Ovary (tissue), 10 donors: ENCODE measurements at places on chromosomes 1 and 21.

- DNase-seq, result no peak
Observed at GRCh38 chr1:167957710-167958109, 20.8 kb upstream of the MPC2 start.

- no peak for DNase-seq
Observed at GRCh38 chr1:12414444-12415018, 184.7 kb downstream of the VPS13D start.

DNA sequence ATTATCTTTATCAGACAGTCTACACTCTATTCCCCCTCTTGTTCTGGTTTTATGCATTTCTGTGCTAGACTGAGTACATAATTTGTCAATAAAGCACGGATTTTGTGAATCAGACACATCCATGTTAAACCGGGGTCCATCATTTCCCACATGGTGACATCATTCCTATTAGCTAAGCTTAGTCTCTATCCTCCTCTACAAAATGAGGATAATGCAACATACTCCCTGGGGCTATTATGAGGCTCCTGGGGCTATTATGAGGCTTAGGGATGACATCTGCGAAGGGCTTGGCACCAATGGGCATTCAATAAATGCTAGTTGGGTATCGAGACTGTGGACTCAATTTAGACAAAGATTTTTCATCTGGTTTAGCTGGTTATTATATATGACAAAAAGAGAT, 25.1 kb upstream of the APP start:
- no peak for DNase-seq

DNA sequence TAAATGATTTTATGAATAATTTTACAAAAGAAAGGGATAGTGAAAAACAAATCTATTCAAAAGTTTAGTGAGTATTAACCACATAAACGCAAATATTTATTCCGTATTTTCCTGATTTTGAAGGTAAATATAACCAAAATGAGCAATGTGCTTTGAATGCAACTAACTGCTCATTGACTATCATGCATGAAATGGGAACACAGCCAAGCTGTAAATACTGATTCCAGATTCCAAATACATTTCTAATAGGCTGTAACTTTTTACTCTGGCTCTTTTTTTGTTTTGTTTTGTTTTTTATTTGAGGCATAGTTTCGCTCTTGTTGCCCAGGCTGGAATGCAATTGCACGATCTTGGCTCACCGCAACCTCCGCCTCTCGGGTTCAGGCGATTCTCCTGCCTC, 41.8 kb downstream of the SELENOF start:
- DNase-seq, result no peak

DNA sequence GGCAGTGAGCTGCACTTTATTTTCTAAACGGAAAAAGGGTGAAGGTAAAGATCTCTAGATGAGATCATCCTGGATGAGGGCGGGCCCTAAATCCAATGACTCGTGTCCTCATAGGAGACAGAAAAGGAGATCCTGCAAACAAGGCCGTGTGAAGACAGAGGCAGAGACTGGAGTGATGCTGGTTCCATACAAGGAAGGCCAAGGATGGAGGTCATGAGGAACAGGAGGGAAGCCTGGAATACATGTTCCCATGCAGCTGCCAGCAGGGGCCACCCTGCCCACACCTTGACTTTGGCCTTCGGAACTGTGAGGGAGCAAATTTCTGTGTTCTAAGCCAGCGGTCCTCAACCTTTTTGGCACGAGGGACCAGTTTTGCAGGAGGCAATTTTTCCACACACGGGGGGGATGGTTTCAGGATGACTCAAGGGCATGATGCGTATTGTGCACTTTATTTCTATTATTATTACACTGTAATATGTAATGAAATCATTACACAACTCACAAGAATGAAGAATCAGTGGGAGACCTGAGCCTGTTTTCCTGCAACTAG, 94.3 kb downstream of the PSMG1 start:
- no peak for DNase-seq

GRCh38 chr1:16209847-16210407, 2.5 kb downstream of the ARHGEF19 start:
- no peak for DNase-seq

DNA sequence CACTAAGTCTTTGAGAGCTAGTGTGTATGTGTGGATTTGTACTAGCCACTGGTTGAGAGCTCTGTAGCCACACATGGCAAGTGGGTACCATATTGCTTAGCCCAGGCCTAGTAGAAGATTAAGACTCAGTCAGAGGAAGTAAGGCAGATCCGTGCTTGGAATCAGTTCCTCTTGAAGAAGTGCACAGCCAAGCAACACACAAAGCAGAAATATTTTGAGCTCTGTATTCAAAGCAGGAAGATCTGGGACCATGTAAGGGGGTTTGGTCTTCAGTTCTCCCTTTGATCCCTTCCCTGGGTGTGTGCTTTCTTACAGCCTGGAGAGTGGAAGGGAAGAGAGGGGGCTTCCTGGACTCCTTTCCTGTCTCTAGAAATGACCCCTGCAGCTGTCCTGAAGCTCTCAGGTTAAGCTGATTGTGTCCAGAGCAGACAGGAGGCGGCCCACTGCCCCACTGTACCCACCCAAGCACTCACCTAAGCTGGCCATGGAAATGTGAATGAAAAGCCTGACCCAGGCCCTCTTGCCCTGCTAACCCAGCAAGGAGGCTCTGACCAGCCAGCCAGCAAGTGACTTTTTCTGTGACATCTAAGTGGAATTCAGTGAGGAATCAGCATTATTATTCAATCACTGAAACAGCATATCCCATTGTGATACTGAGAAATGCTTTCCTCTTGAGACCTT, 3.6 kb downstream of the ETS2 start:
- no peak for DNase-seq

GRCh38 chr1:54353959-54354358, 52.2 kb downstream of the SSBP3 start:
- no peak for DNase-seq

- DNase-seq, result no peak
Observed at GRCh38 chr1:230026572-230026971, 40.5 kb upstream of the GALNT2 start.

- no peak for DNase-seq
Observed at GRCh38 chr1:207911856-207912760, 1.2 kb upstream of the CD34 start.

DNA sequence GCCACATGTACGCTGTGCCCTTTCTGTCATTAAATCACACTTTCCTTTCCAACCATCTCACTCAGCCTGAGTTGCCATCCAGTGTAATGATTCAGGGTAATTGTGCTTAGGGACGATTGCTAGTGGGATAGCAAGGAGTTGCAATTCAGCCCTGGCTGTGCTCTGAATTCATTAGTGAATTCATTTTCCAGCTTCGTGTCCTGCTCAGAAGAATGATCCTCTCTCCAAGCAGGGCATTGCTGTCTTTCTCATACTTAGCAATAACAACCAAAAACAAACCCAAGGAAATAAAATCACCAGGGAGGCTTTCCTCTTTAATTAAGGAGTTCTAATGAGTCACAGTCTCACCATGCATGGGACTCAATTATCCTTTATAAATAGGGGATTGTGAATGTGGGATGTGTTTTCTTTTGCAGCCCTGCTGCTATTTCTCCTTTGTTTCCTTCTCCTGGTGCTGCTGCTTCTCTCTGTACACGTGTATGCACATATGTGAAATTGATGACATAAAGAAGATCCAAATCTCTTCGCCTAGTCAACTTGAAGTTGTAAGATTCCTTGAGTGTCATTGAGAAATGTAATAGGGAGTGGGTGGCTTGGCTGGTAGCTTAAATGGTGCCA, 167.0 kb downstream of the TSEN15 start:
- no peak for DNase-seq

DNA sequence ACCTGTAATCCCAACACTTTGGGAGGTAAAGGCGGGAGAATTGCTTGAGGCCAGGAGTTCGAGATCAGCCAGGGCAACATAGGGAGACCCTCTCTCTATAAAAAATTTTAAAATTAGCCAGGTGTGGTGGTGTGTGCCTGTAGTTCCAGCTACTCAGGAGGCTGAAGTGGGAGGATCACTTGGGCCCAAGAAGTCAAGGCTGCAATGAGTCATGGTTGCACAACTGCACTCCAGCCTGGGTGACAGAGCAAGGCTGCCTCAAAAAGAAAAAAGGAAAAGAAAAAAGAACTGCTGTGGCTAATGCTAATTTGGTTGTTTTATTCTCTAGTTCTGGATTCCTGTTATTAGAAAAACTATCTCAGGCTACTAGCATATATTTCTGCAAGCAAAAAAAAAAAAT, 29.8 kb downstream of the DBT start:
- DNase-seq, result no peak

DNA sequence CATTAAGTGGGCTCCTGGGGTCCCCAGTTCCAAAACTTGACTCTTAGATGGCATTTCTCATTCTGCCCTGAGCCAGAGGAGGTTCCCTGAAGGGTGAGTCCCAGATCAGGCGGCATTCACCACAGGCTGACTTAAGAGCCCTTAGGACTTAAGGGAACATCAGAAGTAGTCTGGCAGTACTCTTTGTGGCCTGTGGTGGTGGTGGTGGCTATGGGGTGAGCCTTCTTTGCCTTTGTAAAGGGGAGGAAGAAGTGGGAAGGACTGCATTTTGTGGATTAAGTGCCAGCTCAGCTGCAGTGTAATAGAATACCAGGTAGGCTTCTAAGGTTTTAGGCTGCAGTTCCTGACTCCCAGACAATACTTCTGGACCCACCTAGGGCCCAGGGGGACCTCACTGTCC, 186.5 kb upstream of the KCTD3 start:
- DNase-seq, result no peak

GRCh38 chr21:35072960-35073359, 23.9 kb upstream of the RUNX1 start:
- peak; percentile 53 for DNase-seq

DNA sequence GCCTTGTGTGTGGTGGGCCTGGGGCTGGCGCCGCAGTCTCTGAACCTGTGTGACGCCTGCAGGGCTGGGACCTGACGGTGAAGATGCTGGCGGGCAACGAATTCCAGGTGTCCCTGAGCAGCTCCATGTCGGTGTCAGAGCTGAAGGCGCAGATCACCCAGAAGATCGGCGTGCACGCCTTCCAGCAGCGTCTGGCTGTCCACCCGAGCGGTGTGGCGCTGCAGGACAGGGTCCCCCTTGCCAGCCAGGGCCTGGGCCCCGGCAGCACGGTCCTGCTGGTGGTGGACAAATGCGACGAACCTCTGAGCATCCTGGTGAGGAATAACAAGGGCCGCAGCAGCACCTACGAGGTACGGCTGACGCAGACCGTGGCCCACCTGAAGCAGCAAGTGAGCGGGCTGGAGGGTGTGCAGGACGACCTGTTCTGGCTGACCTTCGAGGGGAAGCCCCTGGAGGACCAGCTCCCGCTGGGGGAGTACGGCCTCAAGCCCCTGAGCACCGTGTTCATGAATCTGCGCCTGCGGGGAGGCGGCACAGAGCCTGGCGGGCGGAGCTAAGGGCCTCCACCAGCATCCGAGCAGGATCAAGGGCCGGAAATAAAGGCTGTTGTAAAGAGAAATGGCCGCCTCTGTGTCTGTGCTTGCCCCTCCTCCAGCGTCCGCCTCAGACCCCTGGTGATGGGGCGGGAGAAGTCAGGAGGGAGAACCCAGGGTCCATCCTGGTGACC, 788 bp downstream of the ISG15 start:
- DNase-seq, result no peak

GRCh38 chr1:85449356-85449755, 15.6 kb downstream of the DDAH1 start:
- no peak for DNase-seq

- DNase-seq, result peak; percentile 90
Observed at GRCh38 chr1:154607609-154608396, at the start of gene ADAR. Gene ADAR, minus strand, starts transcription at chr1:154608186. Its CDS starts 180 bp downstream, at chr1:154608006.

- no peak for DNase-seq
Observed at GRCh38 chr1:15507278-15507677, 16.7 kb downstream of the CASP9 start.

GRCh38 chr21:36786186-36786585, 87.3 kb downstream of the SIM2 start:
- no peak for DNase-seq

DNA sequence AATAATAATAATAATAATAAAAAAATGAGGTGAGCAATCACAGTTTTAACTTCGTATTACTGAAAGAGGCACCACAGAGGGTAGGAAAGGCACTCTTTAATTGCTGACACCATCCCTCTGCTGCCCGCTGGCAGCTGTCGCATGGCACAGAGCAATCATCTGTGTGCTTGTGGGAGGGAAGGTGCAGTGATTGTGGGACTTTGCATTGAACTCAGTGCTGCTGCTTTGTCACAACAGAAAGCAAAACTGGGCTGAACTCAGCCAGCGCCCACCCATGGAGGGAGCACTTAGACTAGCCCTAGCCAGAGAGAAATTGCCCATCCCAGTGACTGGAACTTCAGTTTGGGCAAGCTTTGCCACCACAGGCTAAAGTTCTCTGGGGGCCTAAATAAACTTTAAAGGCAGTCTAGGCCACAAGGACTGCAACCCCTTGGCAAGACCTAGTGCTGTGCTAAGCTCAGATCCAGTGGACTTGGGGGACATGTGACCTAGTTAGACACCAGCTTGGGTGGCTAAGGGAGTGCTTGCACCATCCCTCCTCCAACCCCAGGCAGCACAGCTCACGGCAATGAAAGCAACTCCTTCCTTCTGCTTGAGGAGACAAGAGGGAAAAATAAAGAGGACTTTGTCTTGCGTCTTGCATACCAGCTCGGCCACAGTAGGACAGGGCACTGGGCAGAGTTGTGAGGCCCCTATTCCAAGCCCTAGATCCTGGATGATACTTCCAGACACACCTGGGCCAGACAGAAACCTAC, 59.3 kb downstream of the WDR4 start:
- DNase-seq, result no peak

- peak; percentile 84 for DNase-seq
Observed at GRCh38 chr1:201649761-201650622, 111.1 kb downstream of the NAV1 start.

DNA sequence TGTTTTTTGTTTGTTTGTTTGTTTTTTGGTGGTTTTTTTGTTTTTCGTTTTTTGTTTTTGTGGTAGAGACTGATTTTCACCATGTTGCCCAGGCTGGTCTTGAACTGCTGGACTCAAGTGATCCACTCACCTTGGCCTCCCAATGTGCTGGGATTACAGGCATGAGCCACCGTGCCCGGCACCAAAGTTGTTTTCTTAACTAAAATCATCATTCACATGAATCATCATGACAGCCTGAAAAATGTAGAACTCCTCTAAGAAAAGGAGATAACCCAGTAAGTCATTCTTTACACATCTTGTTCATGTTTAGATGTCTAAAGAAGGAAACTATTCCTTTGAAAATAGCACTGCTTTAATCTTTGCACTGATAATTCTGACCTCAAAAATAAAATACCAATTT, 37.5 kb downstream of the DISP1 start:
- DNase-seq, result no peak

DNA sequence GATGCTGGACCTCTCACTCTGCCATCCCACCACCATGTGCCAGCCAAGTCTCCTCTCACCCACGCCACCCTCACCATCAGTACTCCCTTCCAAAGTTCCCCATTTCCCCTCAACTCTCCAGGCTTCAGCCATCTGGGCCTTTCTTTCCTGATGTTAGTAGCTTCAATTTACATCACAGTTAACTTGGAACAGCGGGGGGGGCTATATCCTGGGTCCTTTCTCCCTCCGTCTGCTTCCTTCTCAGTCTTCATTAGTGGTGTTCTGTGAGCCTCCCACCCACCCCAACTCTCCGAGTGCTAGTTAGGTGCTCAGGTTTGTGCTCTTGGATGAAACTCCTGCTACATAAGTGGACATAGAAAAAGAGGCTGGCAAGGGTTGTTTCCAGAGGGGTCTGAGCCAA, 31.9 kb downstream of the KCNC4 start:
- no peak for DNase-seq

GRCh38 chr1:162087574-162087973, 18.1 kb downstream of the NOS1AP start:
- no peak for DNase-seq
